ENCODE measurements at places on chromosomes 12 and 14.
A peak's percentile ranks its signal among the peaks of the same experiment; 100 is the strongest.

DNA sequence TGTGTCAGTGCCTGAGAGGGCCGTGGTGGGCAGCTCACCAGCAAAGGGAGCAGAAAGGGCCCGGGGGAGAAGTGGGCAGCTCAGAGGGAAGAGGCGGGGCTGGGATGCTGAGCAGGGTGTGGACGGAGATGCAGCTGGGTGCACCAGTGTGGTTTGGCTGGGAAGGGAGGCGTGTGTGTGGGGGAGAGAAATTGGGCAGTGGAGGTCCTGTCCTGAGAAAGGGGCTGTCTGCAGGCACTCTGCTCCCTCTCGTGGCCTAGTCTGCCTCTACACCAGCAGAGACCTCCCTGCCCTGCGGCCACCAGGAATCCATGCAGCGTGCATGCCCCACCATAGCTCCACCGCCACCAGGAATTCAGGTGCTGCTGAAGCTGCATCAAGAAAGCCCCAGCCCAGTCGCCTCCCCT is 6.4 kb downstream of the TMEM121 start:
- peaks cover 11% of the 10 kb centered on the region for H3K4me1 ChIP-seq
- H3K27ac ChIP-seq, result no peak overlapping the region
- no peak overlapping the region for H3K4me3 ChIP-seq

- no peak for DNase-seq
- H3K27me3 ChIP-seq, result no peaks in the 10 kb centered on the region
- H3K36me3 ChIP-seq, result no peaks in the 10 kb centered on the region
- no peaks in the 10 kb centered on the region for H3K4me1 ChIP-seq
- no peak overlapping the region for H3K27ac ChIP-seq
These were observed 369.0 kb upstream of the FAR2 start for GRCh38 chr12:28780096-28780495.

- no peak overlapping the region for H3K27ac ChIP-seq
- no peak overlapping the region for H3K4me3 ChIP-seq
- peaks cover 10% of the 10 kb centered on the region for H3K4me1 ChIP-seq
- H3K36me3 ChIP-seq, result peaks cover 3% of the 10 kb centered on the region
These were observed 39.0 kb downstream of the BAZ2A start for GRCh38 chr12:56591126-56591525.

DNA sequence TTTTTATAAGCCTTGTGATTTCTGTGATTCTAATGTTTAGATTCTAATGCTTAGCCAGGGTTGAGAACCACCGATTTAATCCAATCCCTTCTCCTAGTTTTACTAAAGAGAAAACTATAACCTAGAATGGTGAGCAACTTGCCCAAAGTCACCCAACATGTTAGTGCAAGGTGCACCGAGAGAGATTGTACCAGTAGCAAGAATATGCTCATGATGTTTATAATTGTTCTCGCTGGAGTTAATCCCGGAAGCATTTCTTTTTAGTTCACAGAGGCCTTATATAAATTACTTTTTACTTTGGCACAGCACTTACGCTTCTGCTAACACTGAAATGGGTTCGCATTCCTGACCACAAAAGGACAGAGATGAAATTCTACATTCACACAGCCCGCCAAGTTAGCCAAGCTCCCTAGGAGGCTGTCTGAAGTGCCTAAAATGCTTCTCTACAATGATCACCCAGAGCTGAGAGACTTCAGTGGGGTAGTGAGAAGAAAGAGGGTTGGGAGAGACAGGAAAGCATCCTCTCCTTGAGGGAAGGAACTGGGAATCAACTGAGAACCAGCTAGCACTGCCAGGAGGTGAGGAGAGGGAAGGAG is 579 bp upstream of the BLOC1S1 start:
- H3K4me3 ChIP-seq, result peak overlapping the region; percentile 76
- H3K4me1 ChIP-seq, result peaks cover 47% of the 10 kb centered on the region
- DNase-seq, result no peak
- H3K36me3 ChIP-seq, result no peaks in the 10 kb centered on the region

DNA sequence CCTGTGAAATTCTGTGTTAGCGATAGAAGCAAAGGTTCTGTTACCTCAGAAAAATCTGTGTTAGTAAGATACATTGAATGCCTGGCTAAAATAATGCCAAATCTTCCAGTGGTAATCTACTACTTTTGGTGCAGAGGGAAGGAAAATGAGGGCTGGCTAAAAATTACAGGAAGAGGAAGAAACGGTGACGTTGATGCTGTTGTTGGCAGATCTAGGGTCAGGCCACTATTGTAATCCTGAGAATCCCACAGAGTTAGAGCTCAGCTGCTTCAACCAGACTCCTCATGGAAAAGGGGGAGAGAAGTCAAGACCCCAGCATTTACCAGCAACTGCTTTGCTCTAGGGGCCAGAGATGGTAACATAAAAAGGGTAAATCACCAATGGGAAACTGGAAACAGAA is 145.1 kb downstream of the PPM1H start:
- no peak overlapping the region for H3K27ac ChIP-seq
- H3K4me3 ChIP-seq, result no peak overlapping the region
- no peaks in the 10 kb centered on the region for H3K27me3 ChIP-seq
- H3K4me1 ChIP-seq, result no peaks in the 10 kb centered on the region

GRCh38 chr14:69887740-69888657 is 8.8 kb downstream of the SMOC1 start:
- H3K27me3 ChIP-seq, result no peaks in the 10 kb centered on the region
- H3K4me1 ChIP-seq, result no peaks in the 10 kb centered on the region
- peak; percentile 61 for DNase-seq
- H3K27ac ChIP-seq, result no peak overlapping the region

DNA sequence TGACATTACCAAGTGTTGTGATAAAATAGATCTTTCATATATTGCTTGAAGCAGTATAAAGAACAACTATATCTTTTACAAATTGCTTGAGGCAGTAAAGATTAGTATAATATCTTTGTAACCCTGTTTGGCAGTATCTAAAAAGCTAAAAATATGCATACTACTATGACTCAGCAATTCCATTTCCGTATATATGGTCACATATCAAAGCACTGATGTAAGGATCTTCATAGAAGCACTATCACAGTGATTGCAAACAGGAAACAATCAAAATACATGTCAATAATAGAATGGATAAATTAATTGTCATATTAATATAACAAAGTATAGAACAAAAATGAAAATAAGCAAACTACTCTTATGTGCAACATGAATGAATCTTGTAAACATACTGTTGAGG is 158.4 kb upstream of the IGF1 start:
- peaks cover 2% of the 10 kb centered on the region for H3K4me1 ChIP-seq
- H3K27me3 ChIP-seq, result no peaks in the 10 kb centered on the region
- H3K27ac ChIP-seq, result no peak overlapping the region
- no peaks in the 10 kb centered on the region for H3K36me3 ChIP-seq
- no peak overlapping the region for H3K4me3 ChIP-seq
- no peak for DNase-seq

GRCh38 chr12:64072916-64073575 is 149.1 kb downstream of the KICS2 start:
- H3K36me3 ChIP-seq, result no peaks in the 10 kb centered on the region
- no peak overlapping the region for H3K4me3 ChIP-seq
- no peaks in the 10 kb centered on the region for H3K27me3 ChIP-seq
- H3K4me1 ChIP-seq, result no peaks in the 10 kb centered on the region
- H3K27ac ChIP-seq, result no peak overlapping the region
- no peak for DNase-seq
